ENCODE measurements at places on chromosomes 4 and X.

GRCh38 chr4:87101543-87102199 is 118.7 kb downstream of the KLHL8 start:
- no peak for DNase-seq

- no peak for DNase-seq
Observed at GRCh38 chrX:110318664-110318968, 731 bp upstream of the AMMECR1 start.

DNA sequence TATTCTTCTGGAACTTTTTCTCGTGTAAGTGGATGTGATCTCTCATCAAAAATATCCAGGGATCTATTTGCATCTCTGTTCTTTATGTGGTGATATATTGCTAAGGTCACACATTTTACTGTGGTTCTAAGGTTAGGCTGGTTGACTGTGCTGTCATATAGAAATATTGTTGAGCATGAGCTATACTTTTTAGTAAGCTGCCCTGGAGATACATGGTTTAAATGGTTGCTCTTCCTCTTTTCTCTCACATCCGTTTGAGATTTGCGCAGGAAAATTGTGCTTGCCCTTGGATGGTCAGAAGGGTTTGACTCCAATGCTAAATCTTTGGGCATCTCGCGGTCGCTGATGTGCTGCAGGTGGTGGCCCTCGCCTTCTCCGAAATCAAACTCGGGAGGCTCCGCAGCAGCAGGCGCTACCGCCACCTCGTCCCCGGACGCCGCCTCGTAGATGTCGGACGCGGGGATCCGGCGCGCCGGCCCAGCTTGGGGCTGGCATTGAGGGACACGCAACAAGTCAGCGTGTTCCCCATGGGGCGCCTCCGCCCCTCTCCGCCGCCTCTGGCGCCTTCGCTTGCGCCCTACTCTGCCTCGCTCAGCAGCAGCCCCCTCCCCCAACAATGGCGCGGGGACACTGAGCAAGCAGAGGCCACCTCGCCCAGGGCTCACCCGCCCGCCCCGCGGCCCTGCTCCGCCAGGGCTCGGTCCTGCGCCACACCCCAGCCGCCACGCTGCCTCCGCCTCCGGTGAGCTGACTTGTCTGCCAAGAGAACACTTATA is 154.5 kb downstream of the MSN start:
- DNase-seq = no peak

GRCh38 chrX:117713411-117713810 is 403.2 kb downstream of the KLHL13 start:
- no peak for DNase-seq

DNA sequence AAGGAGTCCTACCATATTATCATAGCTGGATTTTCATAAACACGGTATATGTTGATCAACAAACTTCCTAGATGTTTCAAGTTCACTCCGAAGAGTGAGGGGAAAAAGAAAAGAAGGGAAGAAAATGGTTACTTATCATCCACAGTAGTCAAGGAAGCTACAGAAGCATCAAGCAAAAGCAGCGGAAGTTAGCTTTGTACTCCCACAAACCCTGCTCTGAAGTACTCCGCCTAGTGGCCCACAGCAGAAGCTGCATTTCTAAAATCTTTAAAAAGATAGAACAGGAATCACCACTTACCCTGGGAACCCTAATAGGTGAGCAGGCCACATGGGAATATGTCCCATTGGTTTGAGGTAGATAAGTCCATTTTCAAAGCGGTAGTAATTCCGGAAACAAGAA is 28.5 kb upstream of the FRG1 start:
- DNase-seq = no peak

GRCh38 chr4:101208171-101208570 is 139.2 kb downstream of the PPP3CA start:
- DNase-seq = no peak

DNA sequence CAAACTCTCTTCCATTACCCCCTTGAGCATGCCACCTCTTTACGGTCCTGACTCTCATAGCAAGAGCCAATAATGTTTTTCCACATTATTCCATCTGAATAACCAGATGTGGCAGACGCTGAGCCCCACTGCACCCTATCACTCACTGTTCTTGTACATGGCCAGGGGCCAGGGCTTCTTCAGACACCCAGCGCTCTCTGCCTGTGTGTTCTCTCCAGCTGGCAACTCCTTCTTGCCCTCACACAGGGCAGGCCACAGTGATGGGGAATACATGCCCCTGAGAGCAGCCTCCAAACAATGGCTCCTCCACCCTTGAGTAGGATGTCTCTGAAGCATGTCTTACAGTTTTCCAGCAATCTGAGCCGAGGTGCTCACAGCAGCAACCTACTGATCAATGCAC is 50.8 kb upstream of the STIM2 start:
- DNase-seq = no peak

DNA sequence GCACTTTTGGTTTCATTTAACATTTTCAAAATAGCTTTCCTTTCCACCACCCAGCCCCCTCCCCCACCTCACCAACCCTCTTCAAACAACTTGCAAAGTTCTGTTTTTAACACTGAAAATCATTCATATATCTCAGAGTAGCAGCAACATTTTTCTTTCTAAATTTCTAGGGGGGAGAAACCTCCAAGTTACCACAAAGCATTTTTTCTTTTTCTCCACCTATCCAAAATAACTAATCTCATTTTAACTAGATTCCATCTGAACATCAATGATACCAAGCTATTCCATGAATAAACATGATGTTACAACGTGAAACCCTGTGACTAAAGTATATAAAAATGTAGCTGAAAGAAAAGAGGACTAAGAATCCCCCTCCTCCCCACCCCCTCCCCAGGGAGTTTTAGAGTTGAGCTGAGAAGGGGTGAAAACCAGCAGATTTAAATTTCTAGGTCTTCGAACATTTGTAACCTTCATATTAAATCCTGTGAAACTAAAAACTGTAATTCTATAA is 5.2 kb downstream of the LDB2 start:
- DNase-seq = no peak

DNA sequence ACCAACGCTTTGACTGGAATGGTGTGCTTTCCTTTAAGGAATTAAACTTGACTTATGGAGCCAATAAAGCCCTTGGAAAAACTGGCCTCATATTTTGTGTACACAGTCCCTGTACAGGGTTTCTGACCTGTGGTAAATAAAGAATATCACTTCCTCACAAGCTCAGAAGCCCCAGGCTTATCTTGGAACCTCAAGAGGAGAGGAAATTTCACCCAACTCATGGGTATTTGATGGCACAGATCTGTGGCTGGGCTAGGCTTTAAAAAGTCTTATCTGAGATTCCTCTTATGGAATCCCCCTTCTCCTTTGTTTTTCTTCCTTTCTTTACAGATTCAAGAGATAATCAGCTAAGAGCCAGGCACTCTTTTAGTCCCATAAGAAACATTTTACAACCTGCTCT is 89.3 kb upstream of the USP38 start:
- DNase-seq = no peak
